ENCODE measurements at places on chromosomes 11 and 22.

DNA sequence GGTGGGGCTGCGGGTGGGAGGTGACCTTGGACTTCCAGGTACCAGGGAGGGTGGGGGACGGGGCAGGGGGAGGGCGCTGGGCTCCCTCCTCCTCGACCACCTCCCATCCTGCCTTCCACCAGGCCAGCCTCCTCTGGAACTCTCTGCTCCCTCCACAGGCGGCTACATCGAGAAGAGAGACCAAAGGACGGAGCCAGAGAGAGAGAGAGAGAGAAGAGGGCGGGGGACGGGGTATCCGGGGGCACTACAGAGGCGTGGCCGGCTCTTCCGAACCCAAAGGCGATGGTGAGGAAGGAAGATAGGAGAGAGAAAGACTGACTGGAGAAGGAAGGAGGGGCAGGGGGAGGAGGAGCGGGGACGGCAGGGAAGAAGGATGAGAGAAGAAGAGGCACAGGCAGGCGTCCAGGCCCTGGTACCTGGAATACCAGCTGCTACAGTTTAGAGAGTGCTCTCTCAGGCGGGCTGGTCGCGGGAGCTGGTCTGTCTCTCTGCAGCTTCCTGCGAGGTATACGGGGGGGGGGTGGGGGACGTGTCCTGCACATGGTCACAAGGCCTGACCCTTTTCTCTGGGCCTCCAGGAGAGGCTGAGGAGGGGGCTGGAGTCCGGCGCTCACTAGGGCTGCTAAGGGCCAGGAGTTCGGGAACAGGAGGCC, 38.0 kb downstream of the IGSF9B start:
- no peak for DNase-seq

DNA sequence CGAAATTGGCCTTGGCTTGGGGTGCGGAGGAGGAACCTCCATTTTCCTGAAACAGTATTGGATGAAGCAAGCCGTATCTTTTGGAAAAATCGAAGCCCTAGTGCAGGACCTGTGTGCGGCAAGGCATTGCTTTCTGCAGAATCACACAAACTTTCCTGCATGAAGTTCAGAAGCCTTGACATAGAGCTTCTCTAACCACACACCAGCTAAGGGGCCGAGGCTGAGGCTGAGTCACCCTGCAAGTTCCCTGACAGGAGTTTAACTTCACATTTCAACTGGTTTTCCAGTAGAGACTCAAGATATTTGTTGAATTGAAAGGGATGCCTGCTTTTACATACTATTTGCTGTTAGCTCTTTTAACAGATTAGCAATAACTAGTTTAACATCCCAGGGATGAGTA, 67.8 kb downstream of the TCF20 start:
- DNase-seq: no peak

DNA sequence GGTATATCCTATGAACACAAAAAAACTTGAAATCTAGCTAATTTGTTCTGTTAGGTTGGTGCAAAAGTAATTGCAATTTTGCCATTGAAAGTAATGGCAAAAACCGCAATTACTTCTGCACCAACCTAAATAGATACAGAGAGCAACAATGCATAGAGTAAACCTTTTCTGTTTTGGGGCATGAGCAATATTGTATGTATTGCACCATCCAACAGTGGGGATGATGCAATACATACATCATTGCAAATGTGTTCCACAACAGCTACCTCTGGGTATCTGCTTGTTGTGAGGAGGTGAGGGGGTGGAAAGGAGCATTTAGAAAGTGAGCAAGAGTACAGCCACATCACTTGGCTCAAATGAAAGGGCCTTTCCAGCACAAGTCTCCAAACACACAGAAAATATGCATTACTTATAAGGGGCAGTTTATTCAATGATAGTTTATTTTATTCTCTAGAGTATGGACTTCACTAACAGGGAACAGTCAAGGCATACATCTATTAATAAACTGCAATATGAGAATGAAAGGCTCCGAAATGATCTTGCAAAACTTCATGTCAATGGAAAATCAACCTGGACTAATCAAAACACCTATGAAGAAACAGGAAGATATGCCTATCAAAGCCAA, 77.3 kb downstream of the DEUP1 start:
- no peak for DNase-seq

- no peak for DNase-seq
These were observed 181.8 kb downstream of the CSNK2A3 start for GRCh38 chr11:11171285-11171684.

GRCh38 chr11:114819028-114819427, 140.7 kb downstream of the NXPE2 start:
- DNase-seq: no peak

GRCh38 chr11:67045314-67045713, 11.3 kb upstream of the RHOD start:
- DNase-seq: no peak

GRCh38 chr11:32751381-32751780, 43.1 kb downstream of the CCDC73 start:
- DNase-seq: no peak

GRCh38 chr11:1278766-1279673, 30.4 kb downstream of the TOLLIP start:
- no peak for DNase-seq

DNA sequence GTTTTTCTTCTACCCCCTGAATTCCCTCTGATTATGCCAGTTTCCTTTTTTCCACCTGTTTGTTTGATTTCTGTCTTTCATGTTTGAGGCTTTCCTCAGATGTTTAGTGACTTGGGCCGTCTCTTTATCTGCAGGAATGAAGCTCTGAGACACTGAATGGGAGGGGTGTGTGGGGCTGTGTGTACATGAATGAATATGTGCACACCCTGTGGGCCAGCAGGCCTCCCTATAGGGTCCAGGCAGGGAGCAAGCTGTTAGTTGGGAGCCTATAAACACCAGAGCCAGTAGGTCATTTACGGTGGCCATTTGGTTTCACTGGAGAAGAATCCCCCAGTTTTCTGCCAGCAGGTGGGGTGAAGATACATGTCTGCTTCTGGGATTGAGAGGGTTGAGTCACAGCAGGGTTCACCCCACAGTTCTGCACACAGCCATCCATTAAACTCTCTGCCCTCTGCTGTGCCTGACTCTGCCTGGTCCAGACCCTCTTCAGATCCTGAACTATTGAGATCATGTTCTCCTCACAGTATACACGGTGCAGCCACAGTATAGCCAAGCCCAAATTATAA, 34.8 kb downstream of the BARX2 start:
- DNase-seq: no peak

- no peak for DNase-seq
These were observed 15.9 kb downstream of the RTN4RL2 start for GRCh38 chr11:57476047-57476756.

DNA sequence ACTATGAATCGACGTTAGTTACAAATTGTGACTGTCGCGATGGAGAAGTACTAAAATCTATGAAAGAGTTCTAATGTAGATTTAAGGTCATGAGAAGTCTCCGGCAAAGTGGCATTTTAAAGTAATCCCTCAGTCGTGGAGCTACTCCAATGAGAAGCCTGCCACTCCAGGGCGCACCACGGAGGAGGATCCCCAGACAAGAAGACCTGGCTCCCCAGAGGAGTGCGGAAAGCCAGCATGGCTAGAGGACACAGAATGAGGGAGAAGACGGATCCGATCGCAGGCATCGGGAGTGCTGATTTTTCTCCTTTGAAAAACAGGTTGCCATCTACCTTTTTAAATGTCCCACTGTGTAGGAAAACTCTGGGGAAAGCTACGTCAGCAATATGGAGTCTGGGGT, 141.6 kb upstream of the TEAD1 start:
- DNase-seq: no peak

DNA sequence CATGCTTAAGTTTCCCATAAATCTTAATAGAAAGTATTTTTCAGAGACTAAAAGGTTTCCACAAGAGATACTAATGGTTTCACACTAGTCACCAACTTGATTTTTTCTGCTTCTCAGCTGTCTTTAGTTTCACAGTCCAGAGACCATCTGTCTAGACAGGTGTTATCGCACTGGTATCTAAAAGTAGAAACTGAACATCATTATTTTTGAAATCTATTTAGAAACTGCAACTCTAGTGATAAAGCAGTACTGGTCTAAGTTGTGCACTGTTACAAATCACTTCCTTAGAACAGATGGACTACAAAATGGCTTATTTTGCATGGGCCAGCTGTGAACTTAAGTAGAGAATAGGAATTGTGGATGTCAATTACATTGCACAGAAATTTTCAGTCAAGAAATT, 78.0 kb downstream of the CNTN5 start:
- DNase-seq: no peak

GRCh38 chr22:46233231-46233630, 16.9 kb downstream of the CDPF1 start:
- no peak for DNase-seq

GRCh38 chr22:26660961-26661578, 3.7 kb downstream of the MIAT start:
- DNase-seq: no peak

GRCh38 chr11:61826930-61827570, 1.1 kb upstream of the FADS2 start:
- no peak for DNase-seq

- DNase-seq: no peak
These were observed 26.1 kb downstream of the CD44 start for GRCh38 chr11:35165030-35165422.

DNA sequence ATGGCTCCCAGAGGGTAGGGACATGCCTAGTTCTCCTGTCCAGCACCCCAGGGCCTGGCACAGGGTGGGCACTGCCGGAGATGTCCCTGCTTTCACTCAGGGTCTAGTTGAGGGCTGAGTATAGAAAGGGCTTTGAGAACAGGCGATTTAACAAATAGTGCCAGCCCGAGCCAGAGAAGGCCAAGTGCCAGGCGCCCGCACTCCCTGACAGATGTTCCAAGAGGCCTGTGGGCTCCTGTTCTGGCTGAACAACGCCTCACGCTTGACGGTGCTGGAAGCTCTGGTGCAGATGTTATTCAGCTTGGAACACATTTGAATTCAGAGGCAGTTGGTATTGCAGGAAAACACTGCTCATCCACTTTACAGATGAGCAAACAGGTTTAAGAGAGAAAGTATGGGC, 46.5 kb downstream of the NFAM1 start:
- DNase-seq: no peak

- no peak for DNase-seq
These were observed 813.3 kb downstream of the OPCML start for GRCh38 chr11:132718711-132719671.

DNA sequence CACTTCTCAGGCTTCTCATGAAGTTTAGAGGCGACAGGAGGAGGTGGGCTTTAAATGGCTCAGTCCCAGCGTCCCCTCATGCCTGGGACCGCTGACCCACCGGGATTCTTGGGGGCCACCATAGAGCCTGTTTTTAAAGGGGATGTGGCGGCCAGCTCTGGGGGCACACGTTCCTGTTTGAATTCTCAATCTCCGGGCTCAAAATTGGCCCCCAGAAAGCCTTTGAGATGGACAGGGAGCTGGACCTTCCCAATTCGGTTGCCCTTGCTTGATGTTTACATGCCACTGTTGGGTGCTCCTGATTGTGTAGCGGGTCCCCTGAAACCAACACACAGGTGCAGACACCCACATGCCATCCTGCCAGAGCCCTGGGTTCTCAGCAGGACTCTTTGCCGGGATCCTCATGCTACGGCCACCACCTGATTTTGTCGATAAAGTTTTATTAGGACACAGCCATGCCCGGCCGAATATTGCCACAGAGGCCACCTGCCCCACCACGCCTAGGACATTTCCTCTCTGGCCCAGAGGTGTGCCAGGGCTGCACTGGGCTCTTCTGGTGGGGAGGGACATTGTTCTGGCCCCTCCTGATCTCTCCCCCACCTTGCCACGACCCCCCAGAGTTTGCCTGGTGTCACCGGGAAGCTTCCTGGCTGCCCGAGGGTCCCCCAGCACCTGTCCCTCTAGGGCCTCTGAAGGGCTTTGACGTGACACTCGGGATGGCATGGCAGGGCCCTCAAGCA, 71.6 kb downstream of the KCNQ1 start:
- DNase-seq: no peak

DNA sequence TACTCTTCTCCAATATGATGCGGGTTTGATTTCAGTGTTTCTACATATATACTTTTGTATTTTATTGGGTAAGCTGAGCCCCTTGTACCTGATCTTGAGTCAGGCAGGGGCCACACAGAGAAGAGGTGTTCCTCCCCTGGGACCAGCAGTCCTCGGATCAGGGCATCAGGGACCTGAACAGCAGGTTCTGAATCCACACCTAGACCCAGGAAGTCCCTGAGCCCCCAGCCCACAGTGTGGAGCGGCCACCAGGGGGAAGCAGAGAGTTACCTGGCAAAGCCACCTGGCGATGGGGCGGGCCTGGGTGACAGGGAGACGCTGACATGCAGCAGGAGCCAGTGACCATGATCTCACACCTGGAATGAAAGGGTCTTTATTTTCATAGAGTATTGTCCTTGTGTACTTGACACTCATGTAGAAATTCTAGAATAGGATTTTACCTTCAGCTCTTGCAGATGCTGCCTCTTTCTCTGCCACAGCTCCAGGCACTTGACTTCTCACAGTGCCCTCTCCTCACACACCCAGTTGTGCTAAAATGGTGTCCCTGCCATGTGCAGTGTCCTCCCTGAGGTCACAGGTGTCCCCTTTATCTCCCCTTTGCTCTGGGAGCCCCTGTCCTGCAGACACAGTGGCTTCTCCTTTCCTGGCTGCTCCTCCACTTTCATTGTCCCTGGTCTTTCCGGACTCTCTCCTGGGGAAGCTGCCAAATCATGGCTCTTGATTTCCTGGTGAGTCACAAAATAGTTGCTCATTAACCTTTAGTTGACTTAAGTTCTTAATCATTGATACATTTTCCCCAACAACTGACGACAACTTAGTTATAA, 48.5 kb downstream of the GGTLC2 start:
- DNase-seq: peak; percentile 8

- no peak for DNase-seq
These were observed 29.8 kb upstream of the LDHA start for GRCh38 chr11:18364495-18365073.

- no peak for DNase-seq
These were observed 24.5 kb upstream of the SESN3 start for GRCh38 chr11:95255251-95256145.

DNA sequence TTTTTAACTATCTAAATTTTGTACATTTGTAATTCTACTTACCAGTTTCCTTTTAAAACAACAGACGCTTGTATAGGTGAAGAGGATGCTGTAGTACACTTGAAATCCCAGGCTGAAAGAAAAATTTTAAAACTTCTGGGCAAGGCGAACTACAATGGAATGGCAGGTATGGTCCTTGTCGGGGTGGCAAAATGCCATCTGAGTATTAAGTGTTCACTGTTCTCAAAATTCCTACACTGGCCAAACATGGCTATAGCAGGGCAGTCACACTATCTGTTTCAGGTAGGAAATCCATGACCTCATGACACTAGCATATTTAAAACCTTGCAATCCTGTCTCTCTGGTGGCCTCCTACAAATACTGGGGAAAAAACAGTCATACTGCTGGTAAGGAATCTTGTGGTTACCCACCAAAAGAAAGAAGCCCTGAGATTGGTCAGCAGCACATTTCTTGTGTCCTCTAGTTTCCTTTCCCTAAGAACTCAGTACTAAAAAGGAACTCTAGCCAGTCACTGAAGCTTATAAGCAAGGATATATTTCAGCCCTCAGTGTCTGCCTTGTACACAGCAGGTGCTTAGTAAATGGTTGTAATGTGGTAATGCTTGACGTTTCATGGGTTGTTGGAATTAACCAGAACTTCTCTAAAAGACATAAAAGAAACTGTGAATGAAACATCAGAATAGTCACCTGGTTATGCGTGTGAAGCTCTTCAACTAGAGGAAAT, 5.2 kb upstream of the ZC3H12C start:
- no peak for DNase-seq

- no peak for DNase-seq
These were observed 108.9 kb upstream of the NCAM1 start for GRCh38 chr11:112852143-112852866.

Data from NCI-H2081 treated with DMSO at 0.1 percent for 48 hours (cell line).